ENCODE measurements at places on chromosomes 13 and 19. TPM values are rescaled to one million over a fixed set of nuclear protein-coding genes. Genes with fewer than 3 reads are reported as not detected.

GRCh38 chr13:36696410-36697010 is 22.7 kb downstream of the SERTM1 start:
- no peak for DNase-seq

Gene DCLK1
- total RNA-seq, result 24.7 TPM

GRCh38 chr13:27310946-27311345 is 40.3 kb downstream of the RASL11A start:
- no peak for DNase-seq

Gene S1PR5
- 0.39 TPM for total RNA-seq

- no peak for DNase-seq
Observed at GRCh38 chr13:47679401-47679800, 321.7 kb downstream of the SUCLA2 start.

Gene ATP4A
- total RNA-seq, result not detected

- DNase-seq, result peak; percentile 88
Observed at GRCh38 chr13:19959141-19959830, 759 bp downstream of the ZMYM2 start.

GRCh38 chr13:76980075-76980718 is 11.7 kb upstream of the CLN5 start:
- peak; percentile 86 for DNase-seq

Gene XAB2
- 25.4 TPM for total RNA-seq

DNA sequence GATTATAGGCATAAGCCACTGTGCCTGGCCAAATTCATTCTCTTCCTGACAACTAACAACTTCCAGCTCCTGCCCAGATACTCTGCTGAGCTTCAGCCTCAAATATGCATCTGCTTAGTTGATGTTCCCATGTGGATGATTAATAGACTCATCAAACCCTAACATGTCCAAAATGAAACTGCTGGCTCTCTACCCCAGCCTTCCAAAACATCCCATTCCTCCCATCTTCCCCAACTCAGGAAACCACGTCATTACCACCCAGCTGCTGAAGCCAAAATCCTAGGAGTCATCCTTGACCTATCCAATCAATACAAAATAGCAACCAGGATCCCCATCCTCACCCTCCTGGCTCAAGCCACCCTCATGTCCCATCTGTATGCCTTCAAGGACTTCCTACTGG is 20.9 kb downstream of the POU2F2 start:
- no peak for DNase-seq

DNA sequence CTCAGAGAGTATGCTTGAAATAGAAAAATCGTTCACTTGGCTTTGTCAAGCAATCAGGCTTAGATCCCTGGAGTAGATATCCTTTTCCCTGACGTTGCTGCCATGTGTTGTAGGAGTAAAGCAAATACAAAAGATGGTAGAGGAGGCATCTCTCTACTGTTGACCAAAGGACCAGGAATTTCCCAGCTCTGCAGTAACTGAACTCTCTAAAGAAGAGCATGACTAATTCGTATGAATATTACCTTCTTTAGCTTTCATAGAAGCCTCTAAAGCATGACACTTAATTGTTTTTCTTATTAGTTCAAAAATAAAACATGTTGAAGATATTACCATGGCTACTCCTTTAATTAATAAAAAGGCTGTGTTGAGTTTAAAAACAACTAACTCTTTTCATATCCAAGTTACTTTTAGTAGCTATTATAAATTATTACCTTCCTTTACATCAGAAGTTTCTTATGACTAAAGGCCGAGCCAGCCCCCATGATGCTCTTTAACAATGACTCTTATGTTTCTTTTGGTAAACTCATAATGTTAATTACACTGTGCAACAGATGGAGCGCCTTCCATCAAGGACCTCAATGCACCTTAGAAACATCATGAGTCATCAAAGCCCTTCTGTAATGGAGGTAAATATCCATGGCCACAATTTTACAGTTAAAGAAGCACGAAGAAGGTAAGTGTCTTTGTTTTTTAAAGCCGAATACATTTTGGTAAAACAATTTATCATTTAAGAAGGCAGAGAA is 352.4 kb downstream of the KLF5 start:
- DNase-seq, result no peak

Gene BBC3
- total RNA-seq, result 8.6 TPM

Gene ZNF569
- 6.7 TPM for total RNA-seq

Gene CUL4A
- total RNA-seq, result 69.8 TPM

Gene CPB2
- not detected for total RNA-seq

- DNase-seq, result no peak
Observed at GRCh38 chr19:2631213-2631821, 71.2 kb downstream of the GNG7 start.

GRCh38 chr13:46131705-46132104 is 26.9 kb upstream of the CPB2 start:
- DNase-seq, result no peak

DNA sequence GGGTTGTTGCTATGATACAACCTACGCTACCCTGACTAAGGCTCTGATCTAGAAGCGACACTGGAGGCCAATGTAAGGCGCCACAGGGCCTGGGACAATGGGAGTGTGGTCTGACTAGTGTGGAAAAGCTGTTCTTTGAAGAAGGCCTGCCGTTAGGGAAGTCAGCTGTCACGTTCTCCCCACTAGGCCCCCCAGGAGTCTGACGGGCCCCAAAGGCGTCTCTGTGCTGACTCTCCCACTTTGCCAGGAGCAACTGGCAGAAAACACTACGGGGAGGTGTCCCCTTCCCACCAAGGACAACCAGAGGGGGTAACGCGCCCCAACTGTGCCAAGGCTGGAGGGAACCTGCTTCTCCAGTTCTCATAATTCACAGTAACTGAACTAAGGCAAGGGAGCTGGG is 25.3 kb upstream of the EIF3G start:
- no peak for DNase-seq

DNA sequence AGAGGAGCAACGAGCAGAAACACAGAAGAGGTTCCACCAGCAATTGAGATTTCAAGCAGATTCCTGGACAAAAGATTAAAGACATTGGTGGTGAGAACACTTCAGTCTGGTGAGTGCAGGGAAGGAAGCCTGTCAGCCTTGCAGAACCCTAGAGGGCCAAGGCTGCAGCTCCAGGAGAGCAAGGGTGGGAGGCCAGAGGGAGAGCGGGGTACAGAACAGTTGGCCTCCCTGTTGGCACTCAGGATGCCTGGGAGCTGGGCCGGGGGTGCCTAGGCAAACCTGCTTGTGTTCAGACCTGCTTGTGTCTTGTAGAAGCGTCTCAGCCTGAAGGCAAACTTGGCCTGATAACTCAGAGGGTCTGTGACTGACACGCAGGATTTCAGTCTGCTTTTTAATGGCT is 5.1 kb upstream of the LIN7B start:
- no peak for DNase-seq

Gene RNF225
- not detected for total RNA-seq

Gene BEST2
- not detected for total RNA-seq

DNA sequence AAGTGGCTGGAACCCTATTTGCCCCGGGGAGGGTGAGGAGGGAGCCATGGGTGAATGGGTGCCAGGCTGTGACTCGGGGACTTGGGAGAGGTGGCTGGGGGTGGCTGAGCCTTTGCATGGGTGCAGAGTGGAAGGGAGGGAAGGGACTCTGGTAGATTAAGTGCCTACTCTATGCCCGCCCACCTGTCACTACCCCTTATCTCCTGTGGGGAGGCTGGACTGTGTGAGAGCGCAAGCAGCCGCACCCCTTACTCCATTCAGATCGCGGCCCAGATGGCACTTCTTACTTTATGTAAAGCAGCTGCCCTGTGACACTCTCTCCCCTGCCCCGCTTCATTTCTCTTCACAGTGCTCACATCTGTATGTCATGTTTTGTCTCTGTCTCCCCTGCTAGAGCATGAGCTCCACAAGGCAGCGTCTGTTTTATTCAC is 2.9 kb downstream of the KASH5 start:
- no peak for DNase-seq

DNA sequence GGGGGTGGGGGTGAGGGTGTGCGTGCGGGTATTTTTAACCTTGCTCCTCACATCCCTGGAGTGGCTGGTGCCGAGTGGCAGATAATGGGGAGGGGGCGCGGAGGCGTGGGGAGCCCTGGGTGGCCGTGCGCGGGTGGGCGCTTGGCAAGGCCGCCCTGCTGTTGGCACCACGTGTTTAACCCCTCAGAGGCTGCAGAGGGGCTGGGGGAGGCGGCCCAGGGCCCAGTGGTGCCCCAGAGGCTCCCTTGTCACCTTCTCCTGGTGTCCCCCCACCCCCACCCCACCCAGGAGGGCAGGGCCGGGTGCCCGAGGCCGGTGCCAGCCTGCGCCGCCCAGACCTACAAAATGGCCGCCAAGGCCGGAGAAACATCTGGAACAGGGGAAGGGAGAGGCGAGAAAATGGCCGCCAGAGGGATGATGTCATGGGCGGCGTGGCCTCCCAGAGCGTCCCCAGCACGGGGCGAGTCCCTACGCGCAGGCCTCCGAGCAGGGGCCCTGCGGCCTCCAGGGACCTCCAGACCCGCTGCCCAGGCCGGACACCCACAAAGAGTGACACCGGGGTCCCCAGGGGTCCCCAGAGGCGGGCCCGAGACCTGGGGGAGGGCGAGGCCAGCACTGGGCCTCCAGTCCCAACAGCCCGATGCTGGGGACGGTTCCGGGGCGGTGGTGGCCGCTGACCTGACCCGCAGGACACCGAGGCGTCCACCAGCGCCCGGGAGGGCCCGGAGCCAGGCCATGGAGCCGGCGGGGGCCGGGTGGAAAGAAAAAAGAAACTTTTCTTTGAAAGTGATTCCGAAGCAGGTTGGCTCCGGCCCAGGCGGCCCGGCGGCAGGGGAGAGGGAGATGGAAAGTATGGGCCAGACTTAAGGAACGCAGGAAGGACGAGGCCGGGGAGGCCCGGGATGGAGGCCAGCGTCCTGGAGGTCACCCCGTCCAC is 38.2 kb downstream of the NFIC start:
- peak; percentile 92 for DNase-seq

Gene PLPPR3
- total RNA-seq, result not detected

DNA sequence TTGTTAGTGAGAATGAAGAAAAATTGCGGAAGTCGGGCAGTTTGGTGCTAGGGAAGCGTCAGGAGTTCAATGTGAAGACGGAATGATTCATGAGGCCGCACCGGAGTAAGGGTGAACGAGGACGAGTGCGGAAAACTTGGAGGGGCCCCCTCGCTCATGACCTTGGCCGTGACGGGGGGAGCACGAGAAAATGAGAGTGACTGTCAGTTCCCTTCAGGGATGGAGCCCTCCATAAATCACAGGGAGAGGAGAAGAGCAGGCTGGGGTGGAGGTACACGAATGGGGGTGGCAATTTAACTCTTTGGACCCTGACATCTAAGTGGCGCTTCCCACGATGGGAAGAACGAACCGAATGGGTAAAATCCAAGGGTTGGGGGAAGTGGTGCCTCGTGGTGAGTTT is 486.4 kb downstream of the TSHZ3 start:
- DNase-seq, result no peak

DNA sequence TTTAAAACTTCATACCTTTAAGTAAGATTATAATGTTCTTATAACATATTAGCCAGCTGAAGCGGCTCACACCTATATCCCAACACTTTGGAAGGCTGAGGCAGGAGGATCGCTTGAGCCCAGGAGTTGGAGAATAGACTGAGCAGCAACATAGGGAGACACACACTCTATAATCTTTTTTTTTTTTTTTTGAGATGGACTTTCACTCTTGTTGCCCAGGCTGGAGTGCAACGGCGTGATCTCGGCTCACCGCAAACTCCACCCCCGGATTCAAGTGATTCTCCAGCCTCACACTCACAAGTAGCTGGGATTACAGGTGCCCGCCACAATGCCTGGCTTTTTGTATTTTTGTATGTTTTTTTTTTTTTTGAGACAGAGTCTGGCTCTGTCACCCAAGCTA is 37.3 kb downstream of the SPRYD7 start:
- no peak for DNase-seq

- no peak for DNase-seq
Observed at GRCh38 chr19:48623556-48624066, 4.3 kb downstream of the SPHK2 start.

Gene UGGT2
- 52.1 TPM for total RNA-seq

DNA sequence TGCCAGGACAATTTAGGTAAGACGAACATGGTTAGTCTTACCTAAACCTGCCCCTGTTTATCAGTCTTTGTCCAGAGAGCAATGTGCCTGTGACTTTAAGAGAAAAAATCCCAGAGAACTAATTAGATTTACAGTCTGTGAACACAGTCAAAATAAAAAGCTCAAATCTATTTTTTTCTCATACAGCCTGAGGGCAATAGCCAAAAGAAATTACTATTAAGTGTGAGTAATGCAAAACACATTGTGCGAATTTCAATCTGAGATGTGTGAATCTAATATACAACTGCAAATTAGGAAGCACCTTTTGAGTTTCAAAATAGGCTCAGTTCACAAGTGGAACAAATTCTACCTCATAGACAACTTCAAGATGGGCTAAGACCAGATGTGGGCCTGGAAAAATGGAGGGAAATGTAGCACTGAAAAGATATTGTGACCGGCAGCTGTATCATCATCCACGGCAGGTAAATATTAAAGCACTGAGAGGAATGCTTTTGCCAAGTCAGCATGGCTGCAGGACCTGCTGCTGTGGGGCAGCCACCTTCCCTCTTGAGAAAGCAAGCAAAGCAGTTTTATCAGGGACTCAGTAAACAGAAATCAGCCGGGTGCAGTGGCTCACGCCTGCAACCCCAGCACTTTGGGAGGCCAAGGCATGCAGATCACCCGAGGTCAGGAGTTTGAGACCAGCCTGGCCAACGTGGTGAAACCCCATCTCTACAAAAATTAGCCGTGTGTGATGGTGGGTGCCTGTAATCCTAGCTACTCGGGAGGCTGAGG is 114.8 kb downstream of the KATNAL1 start:
- no peak for DNase-seq

- DNase-seq, result no peak
Observed at GRCh38 chr13:50149932-50150331, 134.7 kb downstream of the KCNRG start.

DNA sequence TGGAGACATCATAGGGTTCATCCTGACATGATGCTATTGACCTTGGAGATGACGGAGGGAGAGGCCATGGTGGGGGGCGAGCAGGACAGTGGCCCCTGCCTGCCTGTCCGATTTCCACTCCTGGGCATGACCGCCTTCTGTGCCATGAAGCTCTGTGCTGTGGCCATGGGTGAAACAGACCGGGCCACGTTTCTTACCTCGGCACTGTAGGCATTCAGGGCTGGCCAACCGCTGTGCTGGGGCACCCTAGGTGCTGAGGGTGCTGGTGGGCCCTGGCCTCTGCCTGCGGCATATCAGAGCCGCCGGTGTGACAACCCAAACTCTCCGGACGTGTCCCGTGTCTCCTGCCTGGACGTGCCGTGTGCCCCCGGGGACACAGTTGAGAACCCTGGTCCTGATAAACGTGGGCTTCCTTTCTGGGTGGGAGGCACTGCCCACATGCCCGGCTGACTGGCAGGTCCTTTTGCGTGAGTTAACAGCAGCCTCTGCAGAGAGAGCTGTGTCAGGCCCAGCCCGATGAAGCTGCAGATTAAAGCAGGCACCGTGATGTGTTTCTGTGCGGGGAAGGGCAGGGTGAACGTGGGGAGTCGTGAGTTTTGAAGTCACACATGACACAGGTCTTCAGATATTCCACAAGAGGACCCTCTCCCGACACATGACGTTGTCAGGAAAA is 46.5 kb downstream of the TMEM255B start:
- DNase-seq, result peak; percentile 71

GRCh38 chr19:49773663-49774350 is 7.0 kb downstream of the AP2A1 start:
- DNase-seq, result no peak

GRCh38 chr13:60690604-60691003 is 293.6 kb downstream of the TDRD3 start:
- DNase-seq, result no peak

- DNase-seq, result no peak
Observed at GRCh38 chr13:78020861-78021260, 102.2 kb upstream of the EDNRB start.

Gene GPR18
- total RNA-seq, result 0.55 TPM

GRCh38 chr13:36105726-36106125 is 25.5 kb downstream of the DCLK1 start:
- no peak for DNase-seq

GRCh38 chr13:101572456-101572855 is 120.0 kb downstream of the ITGBL1 start:
- DNase-seq, result no peak

Data from aorta (tissue), 5 donors.